ENCODE measurements at places on chromosomes 2 and 18.

DNA sequence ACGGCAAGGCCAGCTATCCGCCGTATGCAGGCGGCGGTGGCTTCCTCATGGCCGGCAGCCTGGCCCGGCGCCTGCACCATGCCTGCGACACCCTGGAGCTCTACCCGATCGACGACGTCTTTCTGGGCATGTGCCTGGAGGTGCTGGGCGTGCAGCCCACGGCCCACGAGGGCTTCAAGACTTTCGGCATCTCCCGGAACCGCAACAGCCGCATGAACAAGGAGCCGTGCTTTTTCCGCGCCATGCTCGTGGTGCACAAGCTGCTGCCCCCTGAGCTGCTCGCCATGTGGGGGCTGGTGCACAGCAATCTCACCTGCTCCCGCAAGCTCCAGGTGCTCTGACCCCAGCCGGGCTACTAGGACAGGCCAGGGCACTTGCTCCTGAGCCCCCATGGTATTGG lies 3.1 kb downstream of the B3GNT7 start:
- no peak for DNase-seq

DNA sequence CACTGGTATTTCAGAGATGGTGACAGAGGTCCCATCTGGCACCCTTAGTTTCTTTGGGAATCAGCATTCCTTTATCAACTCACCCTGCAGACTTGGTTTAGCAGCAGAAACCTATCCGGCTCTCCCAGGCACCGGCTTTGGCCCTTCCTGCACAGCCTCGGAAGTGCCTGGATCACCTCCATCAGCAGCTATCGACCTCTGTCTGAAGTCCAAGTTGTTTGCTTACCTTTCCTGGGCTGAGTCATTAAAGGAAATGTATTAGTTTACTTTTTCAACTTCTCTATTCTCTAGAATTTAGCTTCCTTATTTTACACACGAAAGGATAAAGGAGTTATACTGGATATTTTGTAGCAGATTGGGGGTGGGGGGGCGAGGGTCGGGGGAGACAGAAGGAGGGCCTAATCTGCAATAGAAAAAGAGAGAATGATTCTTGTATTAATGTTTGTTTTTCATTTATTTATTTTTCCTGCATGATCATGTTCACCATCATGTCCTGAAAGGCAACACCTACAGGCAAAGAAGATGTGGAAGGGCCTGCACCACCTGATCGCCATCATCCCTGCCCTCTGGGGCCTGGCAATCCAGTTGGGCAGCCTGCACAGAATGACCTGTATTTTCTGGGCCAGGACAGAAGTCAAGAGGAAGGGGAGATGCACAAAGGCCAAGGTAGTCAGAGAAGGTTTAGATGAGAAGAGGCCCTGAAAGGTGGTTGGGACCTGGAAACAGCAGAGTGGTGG lies 22.1 kb upstream of the MAT2A start:
- DNase-seq: no peak

DNA sequence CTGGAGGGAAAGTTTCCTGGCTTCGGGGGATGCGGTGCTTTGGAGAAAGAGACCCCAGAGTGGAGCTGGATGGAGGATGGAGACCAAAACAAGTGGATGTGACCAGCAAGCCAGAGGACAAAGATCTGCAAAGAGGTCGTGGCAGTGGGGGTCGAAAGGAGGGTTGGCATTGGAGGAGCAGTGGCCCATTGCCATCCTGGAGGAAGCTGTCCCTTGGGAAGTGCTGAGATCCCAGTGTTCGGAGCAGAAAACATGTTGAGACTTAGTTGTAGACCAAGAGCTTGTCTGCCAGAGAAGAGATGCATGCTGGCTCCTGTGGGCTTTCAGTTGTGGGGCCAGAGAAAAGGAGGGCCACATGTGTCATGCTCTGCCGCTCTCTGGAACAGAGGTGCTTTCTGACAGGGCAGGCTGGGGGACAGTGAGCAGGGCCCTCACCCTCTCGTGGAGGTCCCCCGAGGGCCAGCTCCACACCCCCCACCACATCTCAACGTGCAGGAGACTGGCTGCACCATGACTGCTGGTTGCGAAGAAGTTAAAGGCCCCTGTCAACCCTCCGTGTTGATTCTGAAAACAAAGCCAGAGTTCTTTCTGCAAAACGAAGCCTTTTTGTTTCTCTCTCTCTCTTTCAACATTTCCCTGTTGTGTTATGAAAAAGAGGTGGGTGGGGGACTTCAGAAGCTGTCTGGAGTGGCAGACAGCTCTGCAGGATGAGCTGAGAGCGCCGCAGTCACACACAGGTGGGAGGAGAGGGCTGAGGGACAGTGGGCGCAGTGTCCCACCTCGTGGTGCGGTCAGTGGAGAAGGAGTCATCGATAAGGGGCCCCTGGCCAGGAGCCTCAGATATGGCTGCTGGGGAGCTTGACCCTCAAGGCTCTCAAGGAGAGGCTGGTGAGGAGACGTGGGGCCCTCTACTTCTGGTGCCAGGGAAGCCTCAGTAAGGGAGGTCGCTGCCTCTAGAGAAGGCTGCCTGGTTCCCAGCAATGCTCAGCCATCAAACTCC lies 77.6 kb upstream of the BCL2L11 start:
- DNase-seq: no peak

GRCh38 chr2:216181351-216181750 lies 72.2 kb downstream of the XRCC5 start:
- no peak for DNase-seq

DNA sequence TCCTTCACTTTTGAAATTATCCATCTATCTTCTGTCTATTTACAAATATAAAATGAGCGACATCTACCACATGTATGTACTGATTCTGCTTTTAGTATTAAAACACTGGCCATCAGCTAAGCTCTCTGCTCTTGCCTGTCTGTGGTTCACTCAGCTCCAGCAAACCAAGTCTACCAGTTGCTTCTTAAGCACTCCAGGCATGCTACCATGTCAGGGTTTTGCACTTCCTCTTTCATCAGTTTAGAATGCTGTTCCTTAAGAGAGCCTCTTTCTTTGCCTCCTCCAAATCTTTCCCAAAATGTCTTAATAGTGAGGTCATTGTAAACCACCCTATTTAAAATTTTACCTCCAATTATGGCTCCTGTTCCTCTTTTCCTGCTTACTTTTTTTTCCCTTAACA lies 59.5 kb downstream of the SCN3A start:
- no peak for DNase-seq

DNA sequence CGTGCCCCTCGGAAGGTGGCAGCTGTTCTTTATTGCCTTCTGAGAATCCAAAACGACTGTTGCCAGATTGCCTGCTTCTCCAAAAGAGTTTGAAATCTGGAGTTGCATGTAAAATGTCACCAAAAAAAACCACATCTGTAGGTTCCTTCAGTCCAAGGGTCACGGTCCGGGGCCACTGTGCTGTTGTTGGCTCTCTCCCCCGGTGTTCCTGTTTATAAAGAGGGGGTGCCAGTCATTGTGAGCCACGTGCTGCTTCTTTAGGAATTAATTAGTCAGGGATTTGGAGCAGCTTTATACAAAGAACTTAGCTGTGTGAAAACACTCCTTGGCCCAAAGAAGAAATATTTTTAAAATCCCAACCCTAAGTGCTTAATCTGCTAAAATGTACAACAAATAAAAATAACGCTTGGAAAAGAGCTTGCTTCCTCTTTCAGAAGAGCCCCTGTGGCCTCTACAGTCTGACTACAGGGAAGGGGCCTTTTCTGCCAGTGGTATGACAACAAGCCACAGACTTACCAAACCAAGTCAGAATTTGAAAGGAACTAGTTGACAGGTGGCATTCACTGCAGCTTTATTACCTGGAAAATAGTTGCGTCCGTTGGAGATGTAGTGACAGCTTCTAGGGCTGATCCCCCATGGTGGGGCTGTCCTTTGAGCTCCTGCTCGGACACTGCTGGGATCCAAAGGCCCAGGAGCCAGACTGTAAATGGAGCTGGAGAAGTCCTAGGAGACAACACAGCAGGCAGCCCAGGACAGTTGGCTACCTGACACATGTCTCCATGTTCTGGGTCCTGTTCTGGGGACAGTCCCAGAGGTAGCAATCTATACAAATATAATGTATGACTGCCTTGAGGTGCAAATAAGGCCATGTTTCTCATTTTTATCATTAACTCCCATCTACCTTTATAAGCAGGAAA lies 84.5 kb upstream of the SLC1A4 start:
- no peak for DNase-seq

GRCh38 chr2:235047171-235048160 lies 95.6 kb downstream of the SH3BP4 start:
- DNase-seq: no peak

DNA sequence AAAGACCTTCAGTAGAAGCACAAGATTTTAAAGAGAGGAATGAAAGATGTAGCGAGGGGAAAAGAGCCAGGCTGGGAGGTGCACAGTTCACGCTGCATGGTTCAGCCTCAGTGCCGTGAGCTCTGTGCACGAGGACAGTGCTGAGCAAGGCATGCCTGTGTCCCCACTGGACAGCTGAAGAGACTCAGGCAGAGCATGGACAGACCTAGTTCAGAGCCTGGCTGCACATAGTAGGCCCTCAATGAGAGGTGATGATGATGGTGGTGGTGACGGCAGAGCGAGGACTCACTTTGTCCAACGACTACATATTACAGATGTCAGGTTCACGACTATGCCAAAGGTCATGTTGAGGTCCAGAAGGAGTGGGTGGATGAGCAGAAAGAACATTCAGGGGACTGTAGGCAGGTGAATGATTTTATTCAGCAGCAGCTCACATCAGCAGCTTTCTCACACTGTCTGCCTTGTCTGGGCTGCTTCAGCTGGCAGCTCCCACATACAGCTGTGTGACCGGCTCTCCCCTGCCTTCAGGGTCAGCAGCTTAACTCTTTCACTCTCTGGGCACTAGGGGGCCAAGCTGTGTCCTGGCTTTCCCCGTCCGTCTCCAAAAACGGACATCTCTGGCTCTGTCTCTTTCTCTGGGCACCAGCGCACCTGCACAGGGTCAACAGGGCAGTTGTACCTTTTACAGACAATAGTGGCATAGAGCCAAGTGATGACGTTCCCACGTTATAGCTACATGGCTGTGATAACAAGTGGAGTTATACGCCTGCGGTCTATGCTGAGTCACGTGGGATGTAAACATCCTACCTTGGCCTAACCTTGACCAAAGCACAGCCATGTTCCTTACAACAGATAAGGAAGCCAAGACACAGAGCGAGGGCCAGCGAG lies 128.8 kb upstream of the MSH6 start:
- DNase-seq: no peak

DNA sequence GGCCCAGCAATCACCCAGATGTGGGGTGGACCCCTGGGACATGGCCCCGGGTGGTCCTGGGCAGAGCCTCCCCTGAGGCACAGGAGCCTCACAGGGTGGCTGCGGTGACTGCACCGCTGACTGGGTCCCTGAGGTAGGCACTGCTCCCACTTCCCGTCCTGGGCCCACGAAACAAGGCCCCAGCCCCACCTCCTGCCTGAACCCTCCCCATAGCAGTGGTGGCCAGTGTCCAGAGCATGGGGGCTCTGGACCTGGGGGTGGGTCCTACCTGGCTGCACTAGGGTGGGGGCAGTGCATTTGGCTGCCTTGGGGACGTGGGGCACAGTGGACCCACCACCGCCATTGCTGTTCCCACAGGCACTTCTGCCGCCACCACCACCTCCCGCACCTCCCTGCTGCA lies 39.4 kb downstream of the TDRD15 start:
- no peak for DNase-seq

DNA sequence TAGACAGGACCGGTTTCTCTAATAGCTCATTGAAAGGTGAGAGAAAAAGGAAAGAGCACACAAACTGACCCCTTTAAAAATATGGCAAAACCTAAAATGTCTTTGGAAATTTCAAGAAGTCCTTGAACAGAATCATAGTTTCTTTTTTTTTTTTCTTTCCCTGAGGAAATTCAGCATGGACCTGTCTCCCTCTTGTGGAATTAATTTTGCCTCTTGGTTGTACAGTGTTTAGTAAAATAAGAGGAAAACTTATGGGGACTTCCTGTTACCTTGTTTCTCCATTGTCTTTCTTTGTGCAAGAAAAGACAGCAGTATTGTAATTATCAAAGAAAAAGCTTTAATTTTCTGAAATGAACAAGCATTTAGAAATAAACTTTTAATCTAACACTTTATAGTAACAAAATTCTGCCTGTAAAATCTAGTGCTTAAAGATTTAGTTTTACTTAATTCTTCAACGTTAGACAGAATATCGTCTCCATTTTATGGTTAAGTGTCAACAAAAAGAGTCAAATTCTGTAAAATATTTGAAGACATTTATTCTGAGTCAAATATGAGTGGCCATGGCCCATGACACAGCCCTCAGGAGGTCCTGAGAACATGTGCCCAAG lies 176.3 kb upstream of the NABP1 start:
- no peak for DNase-seq

DNA sequence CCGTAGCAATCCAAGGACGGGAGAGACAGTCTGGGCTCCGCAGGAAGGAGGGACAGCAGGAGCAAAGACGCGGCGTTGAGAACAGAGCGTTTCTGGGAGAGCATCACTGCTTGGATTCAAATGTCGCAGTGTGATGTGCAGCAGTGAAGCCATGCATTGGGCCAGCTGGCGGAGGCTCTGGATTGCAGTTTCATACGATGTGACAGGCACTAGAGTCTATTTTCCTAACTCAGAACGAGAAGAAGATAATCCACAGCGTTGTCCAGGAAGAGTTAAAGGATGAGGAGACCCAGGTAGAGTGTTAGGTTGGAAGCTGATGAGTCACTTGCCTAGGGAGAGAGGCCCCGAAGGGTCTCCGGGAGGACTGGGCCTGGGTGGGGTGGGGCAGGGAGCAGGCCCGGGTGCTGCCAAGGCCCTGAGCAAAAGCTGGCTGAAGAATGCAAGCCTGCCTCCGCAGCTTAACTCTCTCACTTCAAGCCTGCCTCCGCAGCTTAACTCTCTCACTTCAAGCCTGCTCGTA lies 17.7 kb upstream of the SEMA4C start:
- no peak for DNase-seq

DNA sequence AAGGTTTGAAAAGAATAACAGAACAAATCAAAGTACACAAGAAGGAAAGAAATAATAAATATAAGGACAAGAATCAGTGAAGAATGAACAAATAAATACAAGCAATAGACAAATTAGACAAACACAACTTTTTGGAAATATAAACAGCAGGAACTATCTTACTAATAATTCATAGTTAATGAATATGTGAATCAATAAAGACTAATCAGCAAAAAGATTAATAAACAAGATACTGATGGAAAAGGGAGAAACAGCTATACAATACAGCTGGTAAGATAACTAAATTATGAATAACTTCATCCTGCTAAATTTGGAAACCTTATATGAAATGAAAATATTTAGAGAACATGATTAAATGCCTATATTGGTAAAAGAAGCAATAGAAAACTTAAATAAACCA lies 193.6 kb upstream of the SPRED2 start:
- DNase-seq: no peak

DNA sequence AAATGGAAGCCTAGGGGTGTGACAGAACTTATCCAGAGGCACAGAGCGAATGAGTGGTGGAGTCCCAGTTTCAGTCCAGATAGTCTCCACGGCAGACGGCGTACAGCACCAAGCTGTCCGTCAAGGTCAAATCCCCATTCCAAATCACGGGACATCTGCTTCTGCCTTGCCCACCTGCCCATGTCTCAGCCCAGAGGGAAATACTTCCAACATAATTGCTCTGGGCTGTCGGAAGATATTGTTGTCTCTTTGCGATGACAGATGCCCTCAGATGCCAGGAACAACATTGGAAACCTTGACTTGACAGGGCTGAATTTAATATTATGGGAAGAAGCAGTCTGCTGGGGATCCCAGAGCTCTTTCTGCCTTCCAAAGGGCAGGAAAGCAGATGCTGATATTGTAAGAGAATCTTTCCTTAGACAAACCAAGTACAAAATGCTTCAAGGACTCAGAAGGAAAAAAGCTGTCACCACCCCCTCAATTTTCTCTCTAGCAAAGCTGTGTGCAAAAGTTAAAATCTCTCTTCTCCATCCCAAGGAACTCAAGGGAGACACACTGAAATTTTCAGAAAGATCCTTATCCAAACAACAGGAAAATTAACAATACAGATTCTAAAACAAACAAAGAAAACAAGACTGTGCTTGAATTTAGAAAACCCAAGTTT lies 364.0 kb downstream of the LRATD1 start:
- no peak for DNase-seq

Data from stimulated activated CD4-positive, alpha-beta T cell treated with anti-CD3 and anti-CD28 coated beads, Interleukin-1b, Interleukin-23, amount 100 ng/mL, for 1 hour (primary cell).